ENCODE measurements at places on chromosomes 6 and 20.
A peak's percentile ranks its signal among the peaks of the same experiment; 100 is the strongest.

- no peak for DNase-seq
Measured at GRCh38 chr6:147222160-147222838, 18.1 kb downstream of the STXBP5 start.

- no peak for DNase-seq
Measured at GRCh38 chr6:6758915-6759654, 170.6 kb downstream of the LY86 start.

DNA sequence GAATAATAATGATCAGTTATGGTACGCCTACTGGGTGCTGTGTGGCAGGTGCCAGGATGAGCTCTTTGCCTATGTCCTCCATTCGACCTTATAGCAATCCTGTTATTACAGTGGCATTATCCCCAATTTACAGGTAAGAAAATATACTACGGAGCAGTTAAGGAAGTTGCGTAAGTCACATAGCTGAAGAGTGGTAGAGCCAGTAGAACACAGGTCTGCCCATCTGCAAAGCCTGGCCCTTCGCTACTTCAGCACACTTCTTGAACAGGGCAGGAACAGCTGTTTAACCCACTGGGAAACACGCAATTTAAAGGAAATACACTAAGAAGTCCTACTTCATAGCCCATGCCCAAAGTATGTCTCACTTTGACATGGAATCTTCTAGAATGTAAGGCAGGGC, 91.8 kb downstream of the PXDC1 start:
- no peak for DNase-seq

GRCh38 chr6:23655525-23655924, 470.5 kb upstream of the NRSN1 start:
- DNase-seq = no peak

- peak; percentile 38 for DNase-seq
Measured at GRCh38 chr20:45303586-45304463, 2.8 kb upstream of the RBPJL start.

- DNase-seq = no peak
Measured at GRCh38 chr6:170080169-170080827, 210.6 kb downstream of the DLL1 start.

GRCh38 chr6:29813809-29814208, 13.8 kb upstream of the HLA-G start:
- no peak for DNase-seq

- DNase-seq = no peak
Measured at GRCh38 chr6:36368421-36368820, 19.0 kb downstream of the ETV7 start.

- no peak for DNase-seq
Measured at GRCh38 chr6:166466178-166467122, 83.7 kb upstream of the MPC1 start.

DNA sequence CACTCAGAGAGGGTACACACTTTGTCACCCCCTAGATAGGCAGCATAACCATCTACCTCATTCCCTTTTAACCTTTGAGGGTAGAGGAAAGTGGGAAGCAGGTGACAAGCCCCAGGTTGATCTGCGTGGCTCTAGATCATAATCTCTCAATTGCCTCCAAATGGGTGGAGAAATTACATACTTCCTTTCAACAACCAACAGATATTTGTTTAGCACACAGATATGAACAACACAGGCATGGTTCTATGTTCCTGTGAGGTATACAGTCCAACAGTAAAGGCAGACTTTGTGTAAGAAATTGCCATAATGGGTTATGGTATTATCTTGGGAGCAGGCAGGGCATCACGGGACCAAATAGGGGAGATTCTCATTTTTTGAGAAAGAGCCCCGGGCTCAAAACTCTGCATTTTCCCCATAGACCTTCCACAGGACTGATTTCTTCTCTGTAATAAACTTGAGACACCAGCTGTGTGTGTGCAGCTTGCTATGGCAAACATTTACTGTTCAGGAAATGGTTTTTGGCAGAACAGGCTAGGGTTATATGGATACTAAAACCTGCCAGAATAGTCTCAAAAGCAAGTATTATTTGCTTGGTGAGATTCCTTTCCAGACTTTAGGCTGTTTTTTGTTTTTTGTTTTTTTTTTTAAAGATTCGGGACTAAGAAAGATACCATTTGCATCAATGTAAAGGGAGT, 126.2 kb downstream of the CD164 start:
- no peak for DNase-seq

GRCh38 chr20:30168025-30168799, 1089.3 kb upstream of the DEFB115 start:
- peak; percentile 11 for DNase-seq

- DNase-seq = no peak
Measured at GRCh38 chr6:1873781-1874180, 264.1 kb downstream of the FOXC1 start.

DNA sequence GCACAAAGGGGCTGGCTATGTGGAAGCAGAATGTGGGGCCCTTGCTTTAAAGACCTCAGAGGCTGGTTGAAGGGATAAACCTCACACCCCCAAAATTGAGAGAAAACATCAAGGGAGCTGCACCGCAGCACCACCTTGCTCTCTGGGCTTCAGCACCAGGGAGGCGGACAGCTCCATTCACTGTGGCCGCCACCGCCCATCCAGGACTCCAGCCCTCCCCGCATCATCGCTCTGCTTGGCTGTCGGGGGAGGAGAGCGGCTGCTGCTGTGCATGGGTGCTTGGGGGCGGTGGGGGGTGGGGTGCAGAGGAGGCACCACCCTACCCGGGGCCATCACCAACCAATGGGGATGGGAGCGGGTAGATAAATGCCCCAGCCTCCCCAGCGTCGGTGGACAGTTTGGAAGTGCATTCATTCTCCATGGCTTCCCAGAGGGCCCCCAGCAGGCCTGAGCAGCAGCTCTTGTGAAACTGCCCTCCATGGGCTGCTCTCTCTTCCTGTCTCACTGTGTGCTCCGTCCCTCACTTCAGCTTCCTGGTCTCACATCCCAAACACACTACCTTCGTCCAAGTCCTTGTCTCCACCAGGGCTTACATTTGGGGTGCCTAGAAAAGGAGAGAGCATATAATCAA, 75.7 kb upstream of the BHLHE23 start:
- DNase-seq = peak; percentile 49

- peak; percentile 32 for DNase-seq
Measured at GRCh38 chr6:157849288-157850017, 26.4 kb downstream of the SNX9 start.

- DNase-seq = no peak
Measured at GRCh38 chr6:11467364-11467763, 70.2 kb upstream of the TMEM170B start.

DNA sequence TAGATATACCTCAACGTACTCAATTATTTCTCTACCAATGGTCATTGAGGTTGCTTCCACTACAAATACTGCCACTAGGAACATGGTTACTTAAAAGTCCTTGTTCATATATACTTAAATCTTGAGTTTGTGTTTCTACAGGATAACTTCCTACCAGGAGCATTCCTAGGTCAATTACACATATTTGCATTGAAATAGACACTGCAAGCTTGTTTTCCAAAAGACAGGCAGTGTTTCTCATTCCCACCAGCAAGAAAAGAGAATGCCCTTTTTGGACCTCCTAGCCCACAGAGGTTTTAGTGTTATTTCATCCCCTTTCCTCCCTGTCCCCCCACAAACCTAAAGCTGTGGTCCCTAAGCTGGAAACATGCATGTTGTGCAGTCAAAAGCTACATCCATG, 177.3 kb downstream of the ID4 start:
- no peak for DNase-seq

DNA sequence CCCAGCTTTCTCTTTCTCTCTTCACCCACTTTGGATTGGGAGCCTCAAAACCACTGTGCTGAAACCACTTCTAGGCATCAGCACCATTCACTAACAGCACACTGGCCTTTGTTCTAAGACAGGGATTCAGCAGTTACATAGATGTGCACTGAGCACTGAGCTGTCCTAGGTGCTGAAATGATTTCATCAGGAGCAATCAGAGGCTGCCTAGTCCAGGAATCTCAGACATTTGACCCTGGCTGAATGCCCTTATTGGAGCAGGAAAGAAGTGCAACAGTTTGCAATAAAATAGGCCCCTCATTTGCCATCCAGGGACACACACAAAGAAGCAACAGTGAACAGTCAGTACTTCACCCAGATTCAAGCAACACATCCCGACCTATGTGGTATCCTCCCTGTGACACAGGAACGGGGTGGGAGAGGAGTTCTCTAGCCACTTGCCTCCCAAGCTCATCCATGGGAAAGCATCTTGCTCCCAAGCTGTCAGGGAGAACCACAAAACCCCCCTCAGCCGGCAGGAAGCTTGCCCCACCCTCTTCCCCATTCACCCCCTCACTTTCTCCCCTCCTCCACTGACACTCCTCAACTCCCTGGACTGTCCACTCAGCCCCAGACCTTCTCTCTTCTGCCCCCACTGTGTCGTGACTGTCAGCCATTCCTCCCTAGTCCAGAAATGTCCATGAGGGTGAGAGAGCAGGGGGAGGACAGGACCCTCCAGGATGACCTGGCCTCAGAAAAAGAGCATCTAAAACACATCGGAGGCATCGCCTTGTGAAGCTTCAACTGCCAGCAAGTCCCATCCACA, 304.4 kb downstream of the PREX1 start:
- DNase-seq = no peak

DNA sequence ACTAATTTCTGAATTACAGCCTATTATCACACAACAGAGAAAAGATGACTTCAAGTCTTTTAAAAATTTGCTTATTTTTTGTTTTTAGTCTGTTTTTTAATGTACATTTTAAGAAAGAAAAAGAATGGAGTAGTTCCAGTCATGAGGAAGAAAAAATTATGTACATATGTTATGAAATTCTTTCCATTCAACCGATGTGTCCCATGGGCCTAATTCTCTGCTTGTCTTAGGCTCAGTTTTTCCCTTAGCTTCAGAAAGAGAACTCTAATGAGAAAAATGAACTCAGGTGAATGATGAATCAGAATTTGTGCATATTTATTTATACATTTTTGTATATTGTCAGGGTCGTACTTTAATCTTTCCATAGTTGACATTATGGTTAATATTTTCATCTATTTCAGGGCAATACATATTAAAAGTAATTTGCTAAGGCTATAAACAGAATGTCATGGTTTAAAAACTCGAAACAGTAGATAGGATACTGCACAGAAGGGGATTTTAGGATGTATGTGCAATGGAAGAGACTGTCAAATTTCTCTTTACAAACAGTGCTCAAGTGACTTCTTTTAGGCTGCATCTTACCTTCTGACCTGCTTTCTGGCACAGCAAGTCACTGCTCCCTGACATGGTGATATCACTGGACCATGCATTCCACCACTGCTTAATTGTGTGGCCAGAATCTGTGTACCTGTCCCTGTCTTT, 153.1 kb downstream of the EPHA7 start:
- DNase-seq = no peak

GRCh38 chr20:36830791-36831691, 44.9 kb upstream of the TLDC2 start:
- DNase-seq = no peak

GRCh38 chr20:63217706-63218105, 1.8 kb upstream of the YTHDF1 start:
- peak; percentile 26 for DNase-seq

GRCh38 chr6:149075616-149076354, 241.7 kb upstream of the TAB2 start:
- DNase-seq = peak; percentile 51

DNA sequence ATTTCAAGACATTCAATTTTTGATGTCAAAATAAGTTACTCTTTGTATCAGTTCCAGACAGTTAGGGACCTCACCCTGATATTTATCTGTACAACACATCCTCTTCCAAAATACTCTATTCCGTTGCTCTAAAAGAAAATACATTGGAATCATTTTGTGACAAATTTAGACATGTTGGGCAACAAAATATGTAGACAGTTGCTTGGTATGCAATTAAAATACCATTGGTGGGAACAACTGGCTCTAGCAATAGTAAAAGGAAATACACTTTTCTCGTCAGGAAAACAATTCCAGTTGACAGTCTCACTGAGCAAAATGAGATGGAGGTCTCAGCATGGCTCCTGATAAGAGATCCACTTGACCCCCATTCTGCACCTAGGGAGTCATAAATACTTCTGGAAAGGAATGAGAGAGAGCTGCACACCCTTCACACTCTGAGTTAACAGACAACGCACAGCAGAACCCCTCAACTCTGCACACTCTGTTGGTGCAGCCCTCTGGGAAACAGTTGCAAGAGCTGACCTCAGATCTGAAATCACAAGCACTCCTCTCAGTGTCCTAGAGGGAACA, 171.3 kb upstream of the NT5E start:
- no peak for DNase-seq

DNA sequence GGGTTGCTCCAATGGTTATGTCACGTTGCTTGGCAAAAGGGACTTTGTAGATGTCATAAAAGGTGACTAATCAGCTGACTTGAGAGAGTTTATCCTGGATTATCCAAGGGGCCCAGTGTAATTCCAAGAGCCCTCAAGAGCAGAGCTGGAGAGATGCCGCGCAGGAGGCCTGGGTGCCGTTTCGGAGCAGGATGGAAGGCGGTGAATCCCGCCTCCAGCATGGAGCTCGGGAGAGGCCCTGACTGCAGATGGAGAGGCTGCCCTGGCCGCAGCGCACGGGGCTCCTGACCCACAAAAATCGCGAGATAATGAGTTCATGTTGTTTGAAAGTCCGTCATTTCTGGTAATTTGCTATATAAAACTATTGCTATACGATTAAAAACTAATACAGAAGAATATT, 219.8 kb downstream of the ZDHHC14 start:
- DNase-seq = no peak

DNA sequence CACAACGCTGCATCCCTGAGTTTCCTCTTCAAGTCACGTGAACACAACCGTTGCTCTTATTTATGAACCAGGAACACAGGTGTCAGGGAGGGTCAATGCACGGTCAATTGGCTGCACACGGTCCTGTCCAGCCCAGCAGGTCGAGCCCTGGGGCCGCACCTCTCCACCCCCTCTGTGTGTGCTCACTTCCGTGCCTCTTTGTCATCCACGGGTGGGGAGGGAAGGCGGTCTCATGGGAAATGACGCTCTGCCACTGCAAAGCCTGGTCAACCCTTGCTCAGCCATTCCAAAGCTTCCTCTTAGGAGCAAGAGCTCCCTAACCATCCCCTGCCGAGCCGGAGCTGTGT, 38.7 kb downstream of the DACT2 start:
- DNase-seq = no peak

DNA sequence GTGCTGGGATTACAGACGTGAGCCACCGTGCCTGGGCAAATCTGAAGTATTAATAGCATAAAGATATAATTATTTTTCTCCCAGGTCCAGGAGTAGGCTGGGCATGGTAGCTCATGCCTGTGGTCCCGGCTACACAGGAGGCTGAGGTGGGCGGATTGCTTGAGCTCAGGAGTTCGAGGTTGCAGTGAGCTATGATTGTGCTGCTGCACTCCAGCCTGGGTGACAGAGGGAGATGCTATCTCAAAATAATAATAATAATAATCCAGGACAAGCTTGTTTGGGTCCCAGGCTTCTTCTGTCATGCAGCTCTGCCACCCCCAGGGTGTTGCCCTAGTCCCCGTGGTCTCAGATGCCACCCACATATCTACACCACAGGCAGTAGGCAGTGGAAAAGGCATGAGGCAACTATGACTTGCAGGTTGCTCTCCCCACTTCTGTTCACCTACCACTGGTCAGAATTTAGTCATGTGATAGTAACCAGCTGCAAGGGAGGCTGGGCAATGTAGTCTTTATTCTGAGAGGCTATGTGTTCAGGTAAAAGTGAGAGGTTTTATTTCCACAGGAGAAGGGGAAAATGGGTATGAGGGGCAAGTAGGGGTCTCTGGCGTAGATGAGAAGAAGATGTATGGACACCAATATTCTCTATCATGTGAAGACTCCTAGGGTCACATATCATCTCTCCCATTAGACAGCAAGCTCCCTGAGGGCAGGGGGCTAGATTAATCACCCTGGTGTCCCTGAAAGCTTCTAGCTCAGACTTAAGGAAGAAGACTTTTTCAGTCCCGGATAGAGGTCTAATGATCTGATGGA, 25.7 kb downstream of the TCF15 start:
- peak; percentile 40 for DNase-seq

GRCh38 chr6:122553697-122554096, 56.5 kb upstream of the PKIB start:
- DNase-seq = no peak
